Activated naive CD8-positive, alpha-beta T cell treated with anti-CD3 and anti-CD28 coated beads for 36 hours (primary cell): ENCODE measurements at places on chromosomes 3 and 15. TPM values are rescaled to one million over a fixed set of nuclear protein-coding genes. Genes with fewer than 3 reads are reported as not detected.

- H3K4me1 ChIP-seq: no peaks in the 10 kb centered on the region
- DNase-seq: no peak
- H3K36me3 ChIP-seq: no peaks in the 10 kb centered on the region
- no peak overlapping the region for H3K27ac ChIP-seq
These were observed 186.9 kb upstream of the CRBN start for GRCh38 chr3:3366386-3366785.

DNA sequence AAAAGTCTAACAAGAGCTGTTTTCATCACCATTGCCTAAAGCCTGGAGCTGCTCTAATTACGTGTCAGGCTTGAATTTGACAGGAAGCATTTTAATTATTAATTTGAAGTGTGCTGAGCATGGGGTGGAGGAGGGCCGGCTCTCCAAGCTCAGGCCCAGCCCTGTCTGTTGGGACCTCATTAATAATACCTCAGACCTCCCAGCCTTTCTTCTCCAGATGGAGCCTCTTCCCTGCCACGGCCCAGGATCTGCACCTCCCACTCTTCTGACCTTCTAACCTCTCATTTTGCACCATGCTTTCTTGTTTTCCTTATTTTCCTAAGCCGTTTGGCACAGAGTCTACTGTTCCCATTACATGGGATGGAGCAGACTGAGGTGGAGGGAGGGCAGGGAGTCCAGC is 30.0 kb downstream of the INSYN1 start:
- no peak overlapping the region for H3K27ac ChIP-seq
- peaks cover 21% of the 10 kb centered on the region for H3K27me3 ChIP-seq
- no peaks in the 10 kb centered on the region for H3K4me1 ChIP-seq

- no peak overlapping the region for H3K4me3 ChIP-seq
- peak overlapping the region; percentile 13 for H3K27ac ChIP-seq
These were observed 144.9 kb downstream of the EDEM1 start for GRCh38 chr3:5332270-5332956.

DNA sequence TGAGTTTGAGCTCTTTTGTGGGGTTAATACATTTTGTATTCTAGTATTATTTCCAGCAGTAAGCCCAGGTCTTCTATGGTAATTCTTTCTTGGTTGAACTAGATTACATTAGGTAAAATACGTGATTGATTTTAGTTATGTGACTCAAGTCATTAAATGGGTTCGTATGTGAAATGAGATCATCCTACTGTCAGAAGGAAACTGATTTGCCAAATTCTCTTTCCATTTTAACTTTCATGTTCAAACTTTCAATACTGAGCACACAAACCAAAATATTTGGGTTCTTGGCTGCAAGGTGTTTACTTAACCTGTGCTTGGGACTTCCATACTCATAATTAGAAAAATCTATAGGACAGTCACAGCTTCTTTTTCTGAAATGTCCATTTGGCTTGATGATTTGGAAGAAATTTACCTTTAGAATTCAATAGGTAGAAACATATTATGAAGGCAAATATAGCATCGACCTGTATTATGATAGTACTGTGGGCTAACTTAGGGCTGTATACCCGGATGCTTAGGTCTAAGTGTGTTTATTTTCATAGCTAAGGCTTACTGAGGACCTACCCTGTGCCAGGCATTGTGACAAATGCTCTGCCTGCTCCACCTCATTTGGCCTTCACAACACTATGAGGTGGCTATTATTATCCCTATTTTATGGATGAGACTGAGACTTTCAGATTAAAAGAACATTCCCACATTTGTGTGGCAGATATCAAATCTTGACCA is 631.8 kb upstream of the GRM7 start:
- no peaks in the 10 kb centered on the region for H3K4me1 ChIP-seq
- no peak overlapping the region for H3K27ac ChIP-seq
- no peaks in the 10 kb centered on the region for H3K27me3 ChIP-seq
- no peaks in the 10 kb centered on the region for H3K36me3 ChIP-seq

GRCh38 chr3:89679686-89680085 is 572.3 kb downstream of the EPHA3 start:
- no peak overlapping the region for H3K4me3 ChIP-seq
- H3K4me1 ChIP-seq: no peaks in the 10 kb centered on the region
- no peak for DNase-seq
- no peaks in the 10 kb centered on the region for H3K27me3 ChIP-seq
- H3K36me3 ChIP-seq: no peaks in the 10 kb centered on the region

- H3K27me3 ChIP-seq: peaks cover 4% of the 10 kb centered on the region
- no peaks in the 10 kb centered on the region for H3K4me1 ChIP-seq
- H3K27ac ChIP-seq: no peak overlapping the region
- no peaks in the 10 kb centered on the region for H3K36me3 ChIP-seq
- DNase-seq: no peak
These were observed 292.8 kb upstream of the TMC3 start for GRCh38 chr15:81666839-81667238.

The GOLGA8Q gene
- 0.82 TPM for total RNA-seq

DNA sequence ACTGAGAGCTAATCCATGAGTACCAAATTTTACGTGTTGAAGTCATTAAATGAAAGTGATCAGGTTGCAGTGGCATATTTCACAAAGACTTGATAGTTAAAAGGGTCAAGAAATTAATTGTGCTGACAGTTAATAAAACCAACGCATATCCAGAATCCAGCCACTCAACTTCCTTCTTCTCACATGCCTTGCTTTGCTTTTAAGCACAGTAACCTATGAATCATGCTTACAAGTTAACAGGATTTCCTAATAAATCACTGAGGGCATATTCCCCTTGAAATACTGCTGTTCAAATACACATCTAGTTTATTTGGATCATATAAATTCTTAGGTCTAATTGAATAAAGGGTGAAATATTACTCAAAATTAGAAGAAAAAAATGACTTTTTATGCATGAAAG is 801.5 kb upstream of the EPHA6 start:
- no peak for DNase-seq
- H3K27me3 ChIP-seq: no peaks in the 10 kb centered on the region
- no peak overlapping the region for H3K27ac ChIP-seq
- H3K4me1 ChIP-seq: no peaks in the 10 kb centered on the region
- H3K4me3 ChIP-seq: no peak overlapping the region

- H3K36me3 ChIP-seq: no peaks in the 10 kb centered on the region
- no peaks in the 10 kb centered on the region for H3K27me3 ChIP-seq
- H3K4me1 ChIP-seq: no peaks in the 10 kb centered on the region
- H3K4me3 ChIP-seq: no peak overlapping the region
- DNase-seq: no peak
These were observed 31.8 kb downstream of the PLXNA1 start for GRCh38 chr3:127014536-127015281.

GRCh38 chr3:57757642-57758297 is 1.7 kb downstream of the SLMAP start:
- no peaks in the 10 kb centered on the region for H3K27me3 ChIP-seq
- H3K27ac ChIP-seq: no peak overlapping the region
- H3K4me1 ChIP-seq: peaks cover 31% of the 10 kb centered on the region
- peak overlapping the region; percentile 97 for H3K4me3 ChIP-seq
- peaks cover 30% of the 10 kb centered on the region for H3K36me3 ChIP-seq

DNA sequence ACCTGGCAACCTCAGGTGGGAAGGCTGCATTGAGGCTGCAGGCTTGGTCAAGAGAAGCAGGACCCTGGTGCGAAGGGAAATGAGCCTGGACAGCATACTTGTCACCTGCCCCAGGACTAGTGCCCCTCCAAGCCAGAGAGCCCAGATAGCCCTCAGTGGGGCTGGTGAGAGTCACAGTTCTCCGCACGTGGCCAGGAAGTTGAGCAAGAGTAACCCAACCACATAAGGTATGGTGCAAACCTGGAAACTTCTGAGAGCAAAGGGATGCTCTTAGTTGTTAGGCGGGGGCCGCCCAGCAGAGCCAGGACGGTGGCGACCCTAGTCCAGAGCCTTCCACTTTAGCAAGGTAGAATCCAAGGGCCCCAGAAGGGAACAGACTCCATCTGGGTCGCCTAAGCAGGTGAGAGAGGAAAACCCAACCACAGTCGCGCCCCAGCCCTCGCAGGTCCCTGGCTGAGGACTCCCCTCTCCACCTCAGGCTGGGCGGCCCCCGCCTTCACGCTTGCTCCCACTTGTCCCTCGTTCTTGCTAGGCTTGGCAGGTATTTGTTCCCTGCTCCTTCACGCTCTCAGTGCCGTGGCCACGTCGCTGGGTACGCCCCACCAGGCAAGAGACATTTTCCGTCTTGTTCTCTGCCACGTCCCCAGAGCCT is 1.1 kb upstream of the VPS18 start:
- H3K27ac ChIP-seq: no peak overlapping the region
- H3K4me3 ChIP-seq: no peak overlapping the region
- no peaks in the 10 kb centered on the region for H3K27me3 ChIP-seq
- peaks cover 32% of the 10 kb centered on the region for H3K4me1 ChIP-seq

DNA sequence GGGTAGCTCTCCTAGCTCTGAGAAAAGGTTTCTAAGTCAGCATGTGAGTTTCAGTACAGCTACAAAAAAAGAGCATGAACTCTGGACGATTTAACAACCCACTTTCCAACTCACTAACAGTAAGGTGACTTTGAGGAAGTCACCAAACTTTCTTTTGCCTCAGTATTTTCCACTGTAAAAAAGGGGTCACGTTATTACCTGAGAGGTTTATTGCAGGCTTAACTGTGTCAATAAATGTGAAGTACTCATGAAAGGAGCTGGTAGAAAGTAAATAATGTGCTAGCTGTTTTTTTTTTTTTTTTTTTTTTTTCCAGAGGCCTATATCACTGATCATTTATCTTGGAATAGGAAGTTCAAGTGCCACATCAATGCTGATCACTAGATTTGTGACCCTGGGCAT is 89.3 kb downstream of the PLSCR2 start:
- no peak overlapping the region for H3K4me3 ChIP-seq
- H3K4me1 ChIP-seq: no peaks in the 10 kb centered on the region
- H3K27me3 ChIP-seq: peaks cover 11% of the 10 kb centered on the region
- H3K36me3 ChIP-seq: no peaks in the 10 kb centered on the region
- no peak overlapping the region for H3K27ac ChIP-seq

The PRTG gene
- total RNA-seq: not detected

DNA sequence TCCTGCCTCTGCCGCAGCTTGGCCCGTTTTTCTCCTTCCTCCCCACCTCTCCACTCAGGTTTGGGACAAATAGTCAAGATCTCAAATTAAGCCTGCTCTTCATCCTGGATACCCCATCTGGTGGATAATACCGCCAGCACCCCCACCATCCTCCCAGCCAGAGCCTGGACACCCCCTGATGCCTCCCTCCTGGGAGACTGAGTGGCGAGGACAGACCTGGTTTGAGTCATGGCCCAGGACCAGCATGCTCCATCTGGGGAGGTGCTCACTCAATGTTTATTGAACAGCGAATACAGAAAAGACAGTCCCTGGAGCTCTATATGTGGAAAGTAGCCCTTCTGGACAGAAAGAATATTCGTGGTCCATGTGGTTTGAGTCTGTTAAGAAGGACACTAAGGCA is 23.3 kb downstream of the CTSH start:
- H3K4me1 ChIP-seq: peaks cover 1% of the 10 kb centered on the region
- H3K27me3 ChIP-seq: no peaks in the 10 kb centered on the region
- no peak overlapping the region for H3K27ac ChIP-seq
- peaks cover 6% of the 10 kb centered on the region for H3K36me3 ChIP-seq
- H3K4me3 ChIP-seq: no peak overlapping the region
- DNase-seq: no peak

- no peaks in the 10 kb centered on the region for H3K4me1 ChIP-seq
- H3K27me3 ChIP-seq: no peaks in the 10 kb centered on the region
- DNase-seq: no peak
- H3K36me3 ChIP-seq: no peaks in the 10 kb centered on the region
- H3K4me3 ChIP-seq: no peak overlapping the region
These were observed 47.0 kb upstream of the PLXNA1 start for GRCh38 chr3:126935756-126936509.

DNA sequence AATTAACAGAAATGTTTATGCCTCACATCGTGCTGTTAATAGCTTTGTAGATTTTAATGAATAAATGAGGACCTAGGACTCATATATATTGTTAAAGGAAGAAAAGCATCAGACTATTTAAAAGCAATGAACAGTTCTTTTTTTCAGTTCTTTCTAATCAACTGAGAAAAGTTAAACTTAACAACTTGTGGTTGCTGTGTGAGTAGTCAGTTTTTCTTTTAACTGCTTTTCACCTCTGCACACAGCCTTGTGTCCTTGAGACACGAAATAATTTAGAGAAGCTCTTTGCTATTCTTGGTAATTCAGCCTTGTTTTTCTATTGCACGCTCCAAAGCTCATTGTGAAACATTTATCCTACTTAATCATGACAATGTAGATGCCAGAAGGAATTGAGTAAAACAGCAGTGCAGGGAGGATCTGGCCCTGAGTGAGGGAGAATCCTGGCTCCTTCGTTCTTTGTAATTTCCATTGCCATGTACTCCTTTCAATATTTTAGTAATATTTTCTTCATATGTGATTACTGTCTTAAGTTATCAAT is 499.0 kb downstream of the PYDC2 start:
- DNase-seq: no peak
- H3K27me3 ChIP-seq: no peaks in the 10 kb centered on the region
- H3K4me1 ChIP-seq: no peaks in the 10 kb centered on the region
- no peaks in the 10 kb centered on the region for H3K36me3 ChIP-seq
- H3K27ac ChIP-seq: no peak overlapping the region
- no peak overlapping the region for H3K4me3 ChIP-seq

The MEX3B gene
- total RNA-seq: 0.40 TPM

DNA sequence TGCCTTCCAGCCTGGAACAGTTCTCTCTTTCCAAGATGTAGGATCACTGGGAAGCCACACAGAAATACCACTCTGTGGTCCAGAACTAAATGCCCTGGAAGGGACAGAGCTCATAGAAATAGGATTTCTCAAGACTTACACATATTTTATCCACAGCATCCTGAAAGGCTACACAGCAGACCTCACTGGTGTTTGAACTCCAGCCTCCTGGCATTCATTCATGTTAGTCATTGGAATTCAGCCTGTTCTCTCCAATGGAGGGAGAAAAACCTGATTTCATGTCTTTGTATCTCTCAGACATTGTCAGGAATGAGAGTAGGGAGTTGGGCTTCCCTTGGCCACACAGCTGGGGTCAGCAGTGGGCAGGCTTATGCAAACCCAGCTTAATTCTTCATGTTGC is 121.1 kb upstream of the PPP2R3A start:
- H3K27ac ChIP-seq: no peak overlapping the region
- no peak overlapping the region for H3K4me3 ChIP-seq
- no peak for DNase-seq
- H3K27me3 ChIP-seq: peaks cover 3% of the 10 kb centered on the region
- no peaks in the 10 kb centered on the region for H3K4me1 ChIP-seq

The RBM5 gene
- 99.8 TPM for total RNA-seq

DNA sequence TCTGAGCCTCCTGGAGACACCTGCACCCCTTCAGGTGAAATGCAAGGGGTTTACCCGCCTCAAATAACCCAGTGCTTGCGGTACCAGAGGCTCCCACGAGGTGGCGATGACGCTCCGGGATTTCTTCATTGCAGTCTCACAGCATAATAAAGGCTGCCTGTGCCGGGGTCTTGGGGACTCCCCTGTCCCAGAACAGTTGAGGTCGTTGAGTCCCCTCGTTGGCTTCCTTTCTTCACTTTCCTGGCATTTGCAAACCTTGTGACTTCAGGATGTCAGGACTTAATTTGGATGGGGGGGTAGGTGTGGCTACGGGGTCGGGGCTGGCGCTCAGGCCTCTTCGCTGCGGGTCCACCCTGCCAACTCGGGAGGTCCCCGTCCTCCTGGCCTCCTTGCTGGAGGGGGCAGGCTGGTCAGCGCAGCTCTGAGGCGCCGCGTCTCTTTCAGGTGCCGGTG is 1.3 kb downstream of the GNAT1 start:
- peaks cover 5% of the 10 kb centered on the region for H3K4me1 ChIP-seq
- peak; percentile 81 for DNase-seq
- H3K4me3 ChIP-seq: no peak overlapping the region
- H3K36me3 ChIP-seq: no peaks in the 10 kb centered on the region
- H3K27ac ChIP-seq: no peak overlapping the region
- peaks cover 25% of the 10 kb centered on the region for H3K27me3 ChIP-seq
